ENCODE measurements at places on chromosomes 1 and 21.

DNA sequence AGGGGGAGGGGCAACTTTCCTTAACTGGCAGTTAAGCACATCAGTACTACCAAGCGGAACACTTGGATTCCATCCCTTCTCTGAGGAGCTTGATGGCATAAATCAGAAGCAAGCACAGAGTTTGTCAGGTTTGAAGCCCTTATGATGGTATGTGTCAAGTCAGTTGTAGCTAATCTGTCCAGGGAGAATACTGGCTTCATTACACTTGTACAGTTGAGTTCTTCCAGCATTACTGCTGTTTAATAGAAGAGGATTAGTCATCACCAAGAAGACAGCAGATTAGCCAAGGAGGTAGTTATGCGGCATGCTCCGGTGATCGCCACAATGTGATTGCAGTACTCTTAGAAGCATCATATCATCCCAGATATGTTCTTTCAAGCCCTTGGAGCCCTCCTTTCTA is 2.1 kb upstream of the TDRD5 start:
- no peak for DNase-seq

- DNase-seq = no peak
Observed at GRCh38 chr1:203597331-203598090, 29.1 kb upstream of the ATP2B4 start.

DNA sequence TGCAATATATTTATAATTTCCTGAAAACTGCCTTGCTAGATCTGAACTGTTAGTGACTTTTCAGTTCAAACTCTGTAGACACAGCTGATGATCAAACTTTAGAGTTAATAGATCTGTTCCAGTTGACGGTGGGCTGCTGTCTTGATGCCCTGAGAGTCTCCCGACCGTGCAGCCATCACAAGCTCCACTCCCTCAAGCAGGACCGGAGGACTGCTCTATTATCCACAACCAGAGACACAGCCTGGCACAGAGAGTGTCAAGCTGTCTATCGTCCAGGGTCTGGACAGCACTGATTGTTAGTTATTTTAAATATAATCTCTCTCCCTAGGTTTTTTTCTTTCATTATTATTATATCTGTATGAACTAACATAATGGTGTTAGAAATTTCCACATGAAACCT is 8.0 kb downstream of the CHODL start:
- DNase-seq = no peak

GRCh38 chr1:18351735-18352134 is 129.0 kb upstream of the KLHDC7A start:
- DNase-seq = no peak

- DNase-seq = no peak
Observed at GRCh38 chr21:25528515-25528914, 78.8 kb downstream of the MRPL39 start.

DNA sequence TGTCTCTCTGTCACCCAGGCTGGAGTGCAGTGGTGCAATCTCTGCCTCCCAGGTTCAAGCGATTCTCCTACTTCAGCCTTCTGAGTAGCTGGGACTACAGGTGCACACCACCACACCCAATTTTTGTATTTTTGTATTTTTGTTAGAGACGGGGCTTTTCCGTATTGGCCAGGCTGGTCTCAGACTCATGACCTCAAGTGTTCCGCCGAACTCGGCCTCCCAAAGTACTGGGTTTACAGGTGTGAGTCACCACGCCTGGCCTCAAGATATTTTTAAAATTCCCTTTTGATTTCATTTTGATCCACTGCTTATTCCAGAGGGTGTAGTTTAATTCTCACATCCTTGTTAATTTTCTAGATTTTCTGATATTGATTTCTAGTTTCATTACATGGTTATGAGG is 3.8 kb downstream of the IFI44L start:
- no peak for DNase-seq

DNA sequence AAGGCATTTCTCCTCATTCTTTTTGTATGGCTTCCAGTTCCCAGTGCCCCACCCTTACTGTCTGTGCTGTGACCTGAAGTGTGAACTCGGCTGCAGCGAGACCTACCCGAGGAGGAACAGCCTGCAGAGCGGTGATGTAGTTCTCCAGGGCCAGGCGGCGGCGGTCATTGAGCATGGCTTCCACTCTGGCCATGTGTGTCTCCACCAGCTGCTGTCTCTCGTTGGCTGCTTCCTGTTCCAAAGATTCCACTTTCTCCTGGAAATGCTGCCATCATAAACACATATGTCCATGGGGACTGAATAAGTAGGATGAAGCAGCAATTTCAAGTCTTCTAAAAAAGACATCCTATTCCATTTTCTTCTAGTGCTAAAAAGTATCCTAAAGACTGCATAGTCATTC is 195.6 kb downstream of the APP start:
- no peak for DNase-seq

DNA sequence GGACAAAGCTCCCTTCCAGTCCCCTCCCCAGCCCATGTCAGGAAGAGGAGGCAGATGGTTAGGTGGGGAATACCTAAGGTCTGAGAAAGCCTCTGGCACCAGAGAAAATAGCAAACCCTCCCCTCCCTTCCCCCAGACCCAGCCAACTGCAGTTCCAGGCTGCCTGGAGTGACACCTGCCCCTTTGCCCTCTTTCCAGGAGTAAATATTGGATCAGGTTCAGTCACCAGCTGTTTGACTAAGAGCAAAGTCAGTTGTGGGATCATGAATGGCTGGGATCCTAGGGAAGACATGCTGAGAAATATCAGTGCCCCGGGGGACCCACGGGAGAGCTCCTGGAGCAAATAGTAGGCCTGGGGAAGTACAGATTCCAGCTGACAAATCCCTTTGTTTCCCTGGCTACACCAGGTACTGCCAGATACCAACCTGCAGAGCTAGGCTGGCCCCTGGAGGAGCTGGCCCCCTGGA is 12.2 kb upstream of the CDK18 start:
- DNase-seq = no peak

DNA sequence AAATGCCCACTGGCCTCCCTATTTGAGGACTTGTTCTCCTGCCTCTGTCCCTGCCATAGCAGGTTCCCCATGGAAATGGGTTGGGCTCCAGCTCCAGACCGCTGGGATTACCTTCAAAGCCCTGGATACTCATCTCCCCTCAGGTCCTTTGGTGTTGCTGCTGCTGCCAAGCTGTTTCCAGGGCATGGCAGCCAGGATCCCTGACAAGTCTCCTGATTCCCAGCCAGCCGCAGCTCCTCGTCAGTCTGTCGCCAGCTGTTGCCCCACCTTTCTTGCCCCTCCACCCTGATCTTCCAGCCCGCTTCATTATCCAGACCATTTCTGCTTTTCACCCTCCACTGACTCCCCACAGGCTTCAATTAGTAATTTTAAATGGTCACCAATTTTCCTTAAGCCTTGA is 68.3 kb upstream of the KCND3 start:
- DNase-seq = no peak

DNA sequence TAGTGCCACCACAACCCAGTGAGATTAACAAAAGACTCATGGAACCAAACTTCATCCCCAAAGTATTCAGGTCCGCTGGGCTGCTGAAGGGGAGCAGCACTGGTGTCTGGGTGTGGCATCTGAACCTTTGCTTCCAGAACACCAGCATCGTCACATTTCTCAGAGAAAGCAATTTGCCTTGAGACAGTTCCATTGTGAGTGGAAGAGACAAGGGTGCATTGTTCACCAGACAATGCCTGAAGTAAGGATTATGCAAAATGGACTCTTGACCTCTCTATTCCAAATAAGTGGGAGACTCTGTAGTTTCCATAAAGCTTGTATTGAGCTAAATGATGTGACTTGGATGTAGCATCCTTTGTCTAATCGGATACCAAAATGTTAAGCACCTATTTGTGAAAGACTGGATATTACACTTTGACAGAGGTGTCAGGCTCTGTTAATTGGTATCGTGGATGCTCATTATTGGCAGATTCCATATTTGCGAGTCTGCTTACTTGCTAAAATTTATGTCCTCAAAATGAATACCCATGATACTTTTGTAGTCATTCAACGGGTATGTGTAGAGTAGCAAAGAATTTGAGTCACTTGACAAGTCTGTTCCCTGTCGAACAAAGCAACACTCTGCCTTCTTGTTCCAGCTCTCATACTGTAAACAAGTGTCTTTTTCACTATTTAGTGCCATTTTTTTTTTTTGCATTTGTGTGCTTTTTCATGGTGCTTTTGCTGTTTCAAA is 75.6 kb downstream of the MRPS6 start:
- DNase-seq = no peak

GRCh38 chr1:52996653-52997052 is 65.4 kb upstream of the PODN start:
- DNase-seq = no peak

DNA sequence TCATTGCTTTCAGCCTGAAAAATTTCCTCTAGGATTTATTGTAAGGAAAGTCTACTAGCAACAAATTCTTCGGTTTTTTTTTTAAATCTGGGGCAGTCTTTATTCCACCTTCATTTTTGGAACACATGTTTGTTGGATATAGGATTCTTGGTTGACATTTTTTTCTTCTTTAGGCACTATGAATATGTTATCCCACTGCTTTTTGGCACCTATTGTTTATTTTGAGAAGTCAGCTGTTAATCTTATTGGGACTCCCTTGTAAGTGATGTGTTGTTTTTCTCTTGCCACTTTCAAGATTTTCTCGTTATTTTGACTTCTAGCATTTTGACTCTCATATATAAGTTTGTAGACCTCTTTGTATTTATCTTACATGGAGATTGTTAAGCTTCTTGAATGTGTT is 99.3 kb downstream of the NPHS2 start:
- no peak for DNase-seq

GRCh38 chr1:73784026-73784425 is 413.9 kb downstream of the LRRIQ3 start:
- DNase-seq = no peak

GRCh38 chr1:207745839-207746767 is 5.8 kb upstream of the CD46 start:
- DNase-seq = no peak

DNA sequence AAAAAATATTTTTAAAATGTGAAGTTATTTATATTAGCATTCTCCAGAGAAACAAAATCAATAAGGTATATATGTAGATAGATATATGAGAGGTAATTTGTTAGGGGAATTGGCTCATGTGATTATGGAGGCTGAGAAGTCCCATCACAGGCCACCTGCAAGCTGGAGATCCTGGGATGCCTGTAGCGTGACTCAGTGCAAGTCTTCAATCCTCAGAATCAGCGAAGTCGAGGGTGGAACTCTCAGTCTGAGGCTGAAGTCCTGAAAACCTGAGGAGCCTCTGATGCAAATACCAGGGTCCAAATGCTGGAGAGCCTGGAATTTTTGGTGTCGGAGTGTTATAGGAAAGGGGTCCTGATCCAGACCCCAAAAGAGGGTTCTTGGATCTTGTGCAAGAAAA is 658.5 kb downstream of the USP25 start:
- DNase-seq = no peak

- DNase-seq = no peak
Observed at GRCh38 chr1:242629396-242629795, 104.9 kb upstream of the PLD5 start.

GRCh38 chr1:69993810-69994209 is 211.6 kb downstream of the LRRC40 start:
- no peak for DNase-seq

DNA sequence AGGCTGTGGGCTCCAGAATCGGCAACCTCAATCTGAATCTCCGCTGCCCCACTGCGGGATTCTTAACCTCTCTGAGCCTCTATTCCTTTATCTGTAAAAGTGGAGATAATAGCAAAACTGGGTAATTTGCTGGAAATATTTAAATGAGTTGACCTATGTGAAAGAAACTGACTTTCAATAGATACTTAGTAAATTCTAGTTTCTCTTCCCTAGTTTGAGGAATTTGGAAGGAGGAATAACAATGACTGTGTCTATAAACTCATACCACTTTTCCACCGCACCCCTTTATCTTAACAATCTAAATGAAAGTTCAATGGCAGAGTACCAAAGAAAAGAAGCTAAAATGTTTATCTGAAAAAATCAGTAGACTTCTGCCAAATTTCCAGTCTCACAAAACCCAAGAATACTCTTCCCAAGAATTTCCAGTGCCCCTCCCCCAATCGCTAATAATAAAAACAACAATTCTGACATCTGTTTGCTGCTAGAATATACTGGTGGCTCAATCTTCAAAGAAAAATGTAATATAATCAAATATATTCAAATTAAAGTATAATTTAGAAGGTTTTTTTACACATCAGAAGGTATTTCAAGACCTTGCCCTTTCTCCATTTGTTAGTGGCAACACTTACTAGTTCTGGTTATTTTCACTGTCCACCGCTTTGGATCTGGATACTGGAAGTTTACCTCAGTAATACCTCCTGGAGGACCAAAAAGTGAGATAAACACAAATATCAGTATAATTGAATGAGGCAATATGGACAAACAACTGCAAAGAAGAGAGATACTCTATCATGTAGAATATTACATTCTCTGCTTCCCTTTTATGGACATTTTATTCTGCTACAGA is 171.2 kb downstream of the LTN1 start:
- no peak for DNase-seq

- DNase-seq = no peak
Observed at GRCh38 chr1:90729504-90730242, 12.6 kb upstream of the BARHL2 start.

DNA sequence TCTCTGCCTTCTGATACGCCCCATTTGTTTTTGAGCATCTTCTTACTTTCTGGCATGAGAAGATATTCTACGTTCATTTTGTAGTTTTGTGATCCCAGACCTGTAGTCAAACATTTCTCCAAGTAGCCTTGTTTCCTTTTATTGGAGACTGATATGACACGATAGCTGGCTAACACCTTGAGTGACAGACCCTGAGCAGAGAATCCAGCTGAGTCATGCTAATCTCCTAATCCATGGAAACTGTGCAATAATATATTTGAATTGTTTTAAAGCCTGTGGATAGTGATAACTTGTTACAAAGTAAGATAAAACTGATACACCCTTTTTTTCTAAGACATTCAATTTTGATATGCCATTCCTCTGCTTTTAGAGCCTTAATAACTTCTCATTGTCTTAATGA is 1.2 kb upstream of the IFI44L start:
- no peak for DNase-seq

GRCh38 chr1:203644661-203645510 is 18.3 kb downstream of the ATP2B4 start:
- no peak for DNase-seq

GRCh38 chr1:18447509-18448220 is 33.1 kb upstream of the KLHDC7A start:
- no peak for DNase-seq

DNA sequence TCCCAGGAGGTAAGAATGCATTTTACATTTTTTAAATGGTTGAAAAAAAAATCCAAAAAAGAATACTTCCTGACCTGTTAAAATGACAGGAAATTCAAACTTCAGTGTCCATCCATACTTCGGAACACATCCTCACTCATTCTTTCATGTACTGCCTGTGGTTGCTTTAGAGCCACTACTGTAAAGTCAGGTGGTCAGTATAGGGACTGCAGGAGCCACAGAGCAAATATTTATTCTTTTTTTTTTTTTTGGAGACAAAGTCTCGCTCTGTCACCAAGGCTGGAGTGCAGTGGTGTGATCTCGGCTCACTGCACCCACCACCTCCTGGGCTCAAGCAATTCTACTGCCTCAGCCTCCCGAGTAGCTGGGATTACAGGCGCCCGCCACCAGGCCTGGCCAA is 124.7 kb downstream of the CLIC6 start:
- DNase-seq = no peak

Data from effector memory CD4-positive, alpha-beta T cell (primary cell).